ENCODE measurements at places on chromosomes 4 and X.
A peak's percentile ranks its signal among the peaks of the same experiment; 100 is the strongest.

GRCh38 chrX:11629593-11630211, 36.0 kb downstream of the ARHGAP6 start:
- peak; percentile 26 for DNase-seq

GRCh38 chrX:111181951-111182350, 86.0 kb downstream of the PAK3 start:
- peak; percentile 19 for DNase-seq

- no peak for DNase-seq
These were observed 53.2 kb downstream of the SPRY1 start for GRCh38 chr4:123449780-123450179.

DNA sequence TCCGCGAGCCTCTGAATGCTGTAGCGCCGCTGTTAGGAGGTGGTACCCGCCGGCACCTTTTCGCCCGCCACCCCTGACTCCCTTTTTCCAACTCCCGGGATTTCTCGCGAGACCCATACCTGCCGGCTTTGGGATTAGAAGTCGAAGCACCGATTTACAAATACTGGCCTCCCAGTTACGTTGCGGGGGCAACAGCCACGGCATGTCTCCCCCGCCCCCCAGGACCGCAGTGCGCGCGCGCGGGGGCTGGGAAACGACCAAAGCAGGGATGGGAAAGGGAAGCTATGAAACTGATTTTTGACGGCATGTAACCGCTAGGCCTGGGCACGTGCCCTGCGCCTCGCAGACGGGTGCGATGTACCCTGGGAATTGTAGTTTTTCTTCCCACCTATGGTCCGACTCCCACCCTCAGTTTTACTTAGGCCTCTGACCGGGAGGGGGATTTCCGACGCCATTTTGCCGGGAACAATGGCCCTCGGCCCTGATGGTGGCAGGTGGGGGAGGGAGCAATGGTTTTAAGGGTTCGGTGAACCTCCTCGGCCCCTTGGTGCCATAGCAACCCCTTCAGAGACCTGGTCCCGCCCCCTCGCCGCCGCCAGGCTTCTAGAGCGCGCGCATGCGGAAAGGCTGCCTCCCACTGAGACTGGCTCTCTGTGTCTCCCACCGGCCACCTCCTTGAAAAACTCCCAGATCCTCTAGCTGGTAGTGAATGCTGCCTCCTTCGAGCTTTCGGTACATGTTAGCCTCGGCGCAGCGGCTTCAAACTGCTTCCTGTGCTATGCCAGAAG, 772 bp upstream of the WNK3 start:
- peak; percentile 84 for DNase-seq

GRCh38 chr4:184237612-184238011, 19.9 kb upstream of the ENPP6 start:
- DNase-seq: no peak

DNA sequence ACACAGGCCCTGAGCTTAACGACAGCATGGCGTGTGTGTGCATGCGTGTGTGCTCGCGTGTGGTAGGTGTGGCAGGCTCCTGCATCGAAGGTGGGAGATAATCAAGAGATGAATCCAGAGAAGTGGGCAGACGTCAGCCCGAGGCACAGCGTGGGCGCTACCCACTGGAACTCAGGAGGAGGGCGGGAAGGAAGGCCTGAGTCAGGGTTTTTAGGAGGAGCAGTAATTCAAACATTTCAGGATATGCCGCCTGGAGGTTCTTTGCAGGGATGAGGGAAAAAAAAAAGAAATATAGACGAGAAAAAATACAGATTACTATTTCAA, 66.3 kb upstream of the STX18 start:
- no peak for DNase-seq

DNA sequence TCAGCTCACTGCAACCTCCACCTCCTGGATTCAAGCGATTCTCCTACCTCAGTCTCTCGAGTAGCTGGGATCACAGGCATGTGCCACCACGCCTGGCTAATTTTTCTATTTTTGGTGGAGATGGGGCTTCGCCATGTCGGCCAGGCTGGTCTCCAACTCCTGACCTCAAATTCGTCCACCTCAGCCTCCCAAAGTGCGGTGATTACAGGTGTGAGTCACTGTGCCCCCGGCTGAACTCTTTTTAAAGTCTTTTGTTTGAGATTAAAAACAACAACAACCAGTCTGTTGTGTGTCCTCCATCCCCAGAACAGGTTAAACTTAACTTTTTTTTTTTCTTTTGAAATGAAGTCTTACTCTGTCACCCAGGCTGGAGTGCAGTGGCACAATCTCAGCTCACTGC, 36.3 kb upstream of the RBPJ start:
- DNase-seq: no peak

DNA sequence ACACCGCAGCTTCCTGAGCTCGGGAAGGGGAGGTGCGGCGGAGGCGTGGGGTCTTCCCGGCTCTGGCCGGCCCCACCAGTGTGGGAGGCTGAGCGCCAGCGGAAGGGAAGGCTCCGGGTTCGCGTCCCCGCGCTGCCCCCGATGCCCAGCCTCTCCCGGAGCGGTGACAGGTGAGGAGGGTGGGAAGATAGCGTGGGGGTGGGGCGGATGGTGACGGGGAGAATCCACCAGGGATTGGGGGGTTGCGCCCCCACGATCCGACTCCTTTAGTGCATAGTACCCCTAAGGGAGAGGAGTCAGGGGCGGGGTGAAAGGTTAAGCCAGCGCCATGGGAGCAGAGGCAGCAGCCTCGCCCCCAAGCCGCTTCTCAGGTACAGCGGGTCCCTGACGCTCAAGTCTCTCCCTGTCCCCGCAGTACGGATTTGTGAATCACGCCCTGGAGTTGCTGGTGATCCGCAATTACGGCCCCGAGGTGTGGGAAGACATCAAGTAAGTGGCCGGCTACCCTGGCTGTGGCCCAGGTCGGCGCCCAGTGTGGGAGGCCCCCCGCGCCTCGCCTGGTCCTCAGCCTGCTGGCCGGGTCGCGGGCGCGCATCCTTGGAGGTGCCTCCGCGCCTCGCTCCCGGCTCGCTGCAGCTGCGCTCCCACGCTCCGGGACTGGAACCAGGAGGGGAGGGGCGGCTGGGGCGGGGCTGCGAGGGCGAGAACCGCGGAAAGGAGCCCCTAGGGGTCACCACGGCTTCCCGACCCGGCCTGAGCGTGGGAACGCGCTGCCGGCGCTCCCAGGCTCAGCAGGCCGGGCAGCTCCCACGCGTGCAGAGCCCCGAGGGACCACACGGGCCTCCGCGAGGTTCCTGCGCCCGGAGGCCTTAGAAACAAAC, 791 bp downstream of the GUCY1B1 start:
- peak; percentile 84 for DNase-seq

GRCh38 chrX:102697494-102697893, 14.8 kb upstream of the GPRASP2 start:
- no peak for DNase-seq

DNA sequence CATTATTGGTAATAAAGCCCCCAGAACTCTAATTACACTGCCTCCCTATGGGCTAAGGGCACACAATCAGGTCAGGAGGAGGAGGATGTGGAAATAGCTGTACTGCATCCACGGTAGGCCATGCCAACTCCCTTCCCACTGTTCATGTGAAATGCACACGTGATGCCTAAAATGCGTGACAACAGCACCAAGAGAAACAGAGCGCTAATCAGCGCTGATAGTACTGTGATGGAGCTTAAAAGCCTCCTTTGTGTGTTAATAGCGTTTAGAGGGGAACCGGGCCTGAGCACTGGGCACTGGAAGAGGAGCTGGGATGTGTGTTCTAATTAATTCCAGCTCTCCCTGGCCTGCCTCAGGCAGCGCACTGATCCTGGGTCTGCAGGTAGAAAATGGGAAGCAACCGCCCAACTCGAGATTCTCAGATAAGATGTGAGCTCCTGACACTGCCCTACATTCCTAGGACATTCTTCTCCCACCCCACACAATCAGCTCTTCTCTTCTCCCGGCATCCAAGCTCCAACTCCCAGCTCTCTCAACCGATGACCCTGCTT, 12.9 kb downstream of the DCTD start:
- DNase-seq: no peak

- no peak for DNase-seq
These were observed 18.9 kb upstream of the CXCL8 start for GRCh38 chr4:73721435-73721834.

DNA sequence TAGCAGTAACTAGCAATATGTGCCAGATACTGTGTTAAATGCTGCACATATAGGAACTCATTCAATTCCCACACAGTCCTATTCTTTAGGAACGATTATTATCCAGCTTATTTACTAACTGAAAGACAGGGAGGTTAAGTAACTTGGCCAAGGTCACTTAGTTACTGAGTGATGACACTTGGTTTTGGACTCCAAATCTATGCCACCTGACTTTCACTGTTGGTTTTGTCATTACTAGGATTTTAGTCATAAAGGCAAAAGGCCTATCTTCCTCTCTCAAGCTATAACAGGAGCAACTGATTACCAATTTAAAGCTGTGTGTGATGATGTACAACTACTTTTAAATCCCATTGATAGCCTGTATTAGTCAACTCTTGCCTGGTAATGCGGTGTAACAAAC, 138.9 kb upstream of the STX18 start:
- DNase-seq: no peak

GRCh38 chr4:12165616-12166015, 736.9 kb upstream of the HS3ST1 start:
- no peak for DNase-seq

DNA sequence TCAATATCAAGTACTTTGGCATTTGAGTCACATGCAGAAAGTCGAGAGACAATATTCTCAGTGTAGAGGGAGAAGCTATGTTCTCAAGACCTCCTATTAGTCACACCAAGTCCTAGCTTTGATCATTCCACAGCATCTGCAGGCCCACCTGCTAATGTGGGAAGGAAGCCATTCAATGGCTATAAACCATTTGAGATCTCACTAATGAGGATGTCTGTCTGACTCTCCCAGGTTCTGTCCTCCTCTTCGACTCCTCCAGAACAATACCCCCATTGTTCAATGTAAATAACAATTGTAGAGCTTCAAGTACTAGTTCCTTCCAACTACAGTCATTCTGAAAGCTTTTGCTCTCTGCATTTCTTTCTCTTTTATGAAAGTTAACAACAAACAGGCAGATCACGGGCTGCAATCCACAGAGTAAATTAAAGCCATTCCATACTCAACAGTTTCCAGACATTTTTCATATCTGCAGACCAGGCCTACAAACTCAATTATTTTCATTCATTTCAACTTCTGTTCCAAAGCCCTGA, 140.2 kb upstream of the EDNRA start:
- peak; percentile 50 for DNase-seq

DNA sequence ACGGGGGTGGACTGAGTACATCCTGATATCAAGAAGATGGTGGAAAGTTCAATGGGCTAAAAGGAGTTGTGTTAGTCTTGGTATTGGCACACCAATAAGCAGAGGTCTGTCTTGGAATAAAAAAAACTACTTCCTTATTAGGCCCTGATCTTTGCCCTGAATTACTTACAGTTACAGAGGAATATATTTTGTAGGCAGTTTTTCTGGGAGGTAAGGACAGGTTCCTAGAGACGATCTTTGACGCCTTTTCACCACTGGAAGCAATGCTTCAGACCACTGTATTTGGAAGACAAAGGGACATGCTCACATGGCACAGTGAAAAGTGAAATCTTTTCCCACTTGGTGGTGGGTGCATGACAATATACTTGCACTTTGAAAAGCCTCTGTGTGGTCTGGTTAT, 618 bp upstream of the XK start:
- DNase-seq: no peak

DNA sequence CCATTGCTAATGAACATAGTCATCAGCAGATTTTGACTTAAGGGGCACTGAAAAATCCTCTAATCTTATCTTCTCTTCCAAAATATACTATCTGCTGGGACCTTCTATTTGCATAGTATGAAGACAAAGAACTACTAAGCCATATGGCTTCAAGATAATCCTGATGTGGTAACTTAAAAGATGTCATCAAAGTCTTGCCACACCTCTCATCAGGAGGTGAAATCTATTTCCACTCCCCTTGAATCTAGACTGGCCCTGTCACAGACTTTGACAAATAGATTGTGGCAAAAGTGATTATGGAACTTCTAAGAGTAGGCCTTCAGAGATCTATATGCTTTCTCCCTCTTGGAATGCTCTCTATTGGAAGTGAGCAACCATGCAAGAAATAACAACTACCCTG, 27.3 kb upstream of the TET2 start:
- DNase-seq: no peak

- DNase-seq: no peak
These were observed 677 bp downstream of the ACTRT1 start for GRCh38 chrX:128051526-128051925.

DNA sequence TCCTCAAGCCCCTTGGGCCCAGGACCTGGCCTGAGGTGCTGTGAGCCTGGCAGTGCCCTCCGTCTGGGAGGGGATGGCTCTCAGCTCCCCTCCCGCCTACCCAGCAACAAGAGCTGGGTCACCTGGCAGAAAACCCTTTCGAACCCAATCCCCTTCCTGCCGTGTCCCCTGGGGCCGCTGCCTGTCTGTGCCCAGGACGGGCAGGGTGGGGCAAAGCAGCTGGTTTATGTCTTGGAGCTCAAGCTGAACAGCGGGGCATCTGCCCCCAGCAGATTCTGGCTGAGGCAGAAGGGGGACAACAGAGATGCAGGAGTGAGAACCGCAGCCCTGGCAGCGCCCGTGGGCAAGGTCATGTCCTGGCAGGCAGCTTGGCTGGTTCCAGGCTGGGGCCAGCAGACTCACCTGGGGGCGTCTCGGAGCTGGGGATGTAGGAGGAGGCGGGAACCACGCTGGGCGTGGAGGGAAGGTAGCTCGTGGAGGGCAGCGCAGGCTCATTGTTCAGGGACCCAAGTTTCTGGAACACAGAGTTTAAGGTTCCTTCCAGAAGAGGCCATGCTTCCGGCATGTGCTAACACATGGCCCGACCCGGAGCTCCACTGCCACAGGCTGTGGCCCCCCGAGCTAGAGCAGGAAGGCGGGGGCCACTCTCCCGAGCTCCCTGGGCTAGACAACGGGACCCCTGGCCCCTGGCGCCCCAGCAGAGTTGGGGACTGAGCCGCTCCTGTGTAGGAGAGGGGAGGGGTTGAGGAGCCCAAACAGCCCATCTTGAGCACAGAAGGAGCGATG, 24.2 kb downstream of the NELFA start:
- DNase-seq: no peak

DNA sequence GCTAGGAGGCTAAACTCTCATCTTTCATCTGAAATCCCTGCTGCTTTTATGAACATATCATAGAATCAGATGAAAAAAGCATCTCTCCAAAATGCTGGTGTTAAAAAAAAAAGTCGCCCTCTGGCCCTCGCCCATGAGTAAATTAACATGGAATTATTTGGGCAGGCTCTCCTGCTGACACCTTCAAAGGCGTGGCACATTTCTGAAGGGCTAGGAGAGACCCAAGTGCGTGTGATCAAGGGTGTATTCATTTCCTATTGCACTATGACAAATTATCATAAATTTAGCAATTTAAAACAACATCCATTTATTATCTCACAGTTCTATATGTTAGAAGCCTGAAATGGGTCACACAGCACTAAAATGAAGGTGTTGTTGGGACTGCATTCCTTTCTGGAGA, 5.1 kb downstream of the ANXA3 start:
- no peak for DNase-seq

DNA sequence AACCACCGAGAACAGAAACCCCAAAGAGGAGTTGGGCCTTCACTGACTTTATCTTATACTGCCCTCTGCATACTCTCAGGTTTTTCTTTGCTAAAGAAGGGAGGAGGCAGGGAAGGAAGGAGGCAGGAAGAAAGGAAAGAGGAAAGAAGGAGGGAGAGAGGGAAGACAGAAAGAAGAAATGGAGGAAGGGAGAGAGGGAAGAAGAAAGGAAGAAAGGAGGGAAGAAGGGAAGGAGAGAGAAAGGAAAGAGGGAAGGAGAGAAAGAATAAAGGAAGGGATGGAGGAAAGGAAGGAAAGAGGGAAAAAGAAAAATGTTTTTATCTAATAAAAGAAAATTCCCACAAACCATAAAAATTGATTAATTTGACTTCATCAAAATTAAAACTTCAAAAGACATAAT, 294.6 kb downstream of the PTTG2 start:
- no peak for DNase-seq

GRCh38 chr4:47933840-47934239, 19.5 kb upstream of the NFXL1 start:
- no peak for DNase-seq
